ENCODE measurements at places on chromosomes 16 and 17.
A peak's percentile ranks its signal among the peaks of the same experiment; 100 is the strongest.

- DNase-seq = no peak
Measured at GRCh38 chr16:81586417-81586816, 141.8 kb downstream of the CMIP start.

DNA sequence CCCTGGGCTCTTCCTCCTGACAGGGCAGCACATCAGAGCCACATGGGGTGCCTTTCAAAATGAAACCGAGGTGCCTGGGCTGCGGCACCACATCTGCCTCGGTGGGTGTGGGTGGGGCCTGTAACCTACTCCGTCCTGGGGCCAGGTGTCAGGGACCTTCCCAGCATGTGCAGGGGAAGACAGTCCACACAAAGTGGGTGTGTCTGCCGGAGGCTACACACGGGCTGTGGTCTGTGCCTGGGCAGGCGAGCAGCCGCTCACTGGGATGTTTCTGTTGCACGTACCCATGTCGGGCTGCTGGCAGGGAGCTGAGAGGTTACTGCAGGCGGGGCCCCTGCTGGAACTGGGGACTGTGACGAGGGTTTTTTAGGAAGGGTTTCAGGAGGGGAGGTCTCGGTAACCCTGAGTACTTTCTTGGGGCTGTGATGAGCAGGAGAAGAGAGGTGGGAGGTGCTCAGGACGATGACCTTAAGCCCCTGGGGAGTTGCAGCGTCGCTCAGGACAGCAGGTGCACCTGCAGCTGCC, 351.2 kb downstream of the SEC14L1 start:
- DNase-seq = peak; percentile 12

DNA sequence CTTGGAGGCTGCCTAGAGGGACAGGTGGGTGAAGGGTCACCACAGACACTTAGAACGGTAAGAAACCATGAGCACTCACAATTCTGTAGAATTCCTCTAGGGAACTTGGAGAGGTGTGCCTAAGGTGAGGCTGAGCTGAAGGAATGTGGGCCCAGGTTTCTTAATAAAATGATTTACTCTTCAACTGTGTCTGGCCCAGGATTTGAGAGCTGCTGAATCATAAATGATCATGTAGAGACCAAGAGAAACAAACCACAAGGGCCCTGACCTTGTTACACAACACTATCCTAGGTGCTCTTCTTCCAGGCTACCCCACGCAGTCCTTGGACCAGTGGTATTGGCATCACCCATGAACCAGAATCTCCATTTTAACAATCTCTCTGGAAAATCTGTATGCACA, 27.7 kb downstream of the ZNF18 start:
- DNase-seq = no peak

GRCh38 chr17:17513626-17514025, 17.4 kb upstream of the RASD1 start:
- no peak for DNase-seq

- no peak for DNase-seq
Measured at GRCh38 chr17:11565591-11565990, 32.7 kb upstream of the DNAH9 start.

- no peak for DNase-seq
Measured at GRCh38 chr17:83103200-83103942, 24.0 kb downstream of the METRNL start.

- no peak for DNase-seq
Measured at GRCh38 chr17:2883544-2884213, 87.4 kb downstream of the RAP1GAP2 start.

DNA sequence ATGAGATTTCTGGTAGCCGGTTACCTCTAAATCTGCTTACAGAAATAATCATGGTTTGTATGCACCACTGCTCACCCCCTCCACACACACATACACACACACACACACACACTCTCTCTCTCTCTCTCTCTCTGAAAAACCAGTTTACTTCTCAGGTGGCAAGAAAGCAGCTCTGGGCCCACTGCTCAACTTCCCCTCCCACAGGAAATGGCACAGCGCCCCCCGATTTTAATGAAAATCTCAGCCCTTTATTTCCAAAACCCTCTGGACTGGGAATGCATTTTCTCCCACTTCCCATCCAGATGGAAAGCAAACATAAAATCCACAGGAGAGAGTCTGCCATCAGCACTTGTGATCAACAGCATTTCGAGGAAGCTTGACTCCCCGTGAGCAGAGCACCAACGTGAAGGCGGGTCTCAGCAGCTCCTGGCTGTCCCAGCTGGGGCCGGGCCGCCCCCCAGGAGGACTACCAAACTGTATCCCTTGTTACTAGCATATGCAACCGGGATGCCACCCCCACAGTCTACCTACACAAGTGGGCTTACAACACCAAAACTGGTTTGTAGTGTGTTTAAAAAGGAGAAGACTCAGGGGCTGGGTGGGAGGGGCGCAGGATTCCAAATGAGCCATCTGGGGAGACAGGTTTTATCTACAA, 121.1 kb downstream of the SLC39A11 start:
- DNase-seq = no peak

DNA sequence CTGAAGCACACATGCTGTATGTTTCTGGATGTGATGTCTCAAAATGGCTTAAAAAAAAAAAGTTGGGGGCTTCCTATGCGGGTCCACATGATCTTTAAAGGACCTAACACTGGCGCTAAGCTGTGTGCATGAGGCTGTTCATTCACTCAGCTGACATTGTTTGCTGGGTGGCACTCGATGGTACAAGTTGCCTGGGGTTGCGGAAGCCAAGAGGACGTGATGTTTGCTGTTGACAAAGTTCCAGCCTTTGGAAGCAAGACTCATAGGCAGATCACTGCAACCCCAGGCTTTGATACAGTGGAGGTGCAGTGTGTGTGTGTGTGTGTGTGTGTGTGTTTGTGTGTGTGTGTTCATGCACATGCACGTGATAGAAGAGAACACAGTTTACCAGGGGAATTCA, 29.5 kb upstream of the DNAI2 start:
- no peak for DNase-seq

DNA sequence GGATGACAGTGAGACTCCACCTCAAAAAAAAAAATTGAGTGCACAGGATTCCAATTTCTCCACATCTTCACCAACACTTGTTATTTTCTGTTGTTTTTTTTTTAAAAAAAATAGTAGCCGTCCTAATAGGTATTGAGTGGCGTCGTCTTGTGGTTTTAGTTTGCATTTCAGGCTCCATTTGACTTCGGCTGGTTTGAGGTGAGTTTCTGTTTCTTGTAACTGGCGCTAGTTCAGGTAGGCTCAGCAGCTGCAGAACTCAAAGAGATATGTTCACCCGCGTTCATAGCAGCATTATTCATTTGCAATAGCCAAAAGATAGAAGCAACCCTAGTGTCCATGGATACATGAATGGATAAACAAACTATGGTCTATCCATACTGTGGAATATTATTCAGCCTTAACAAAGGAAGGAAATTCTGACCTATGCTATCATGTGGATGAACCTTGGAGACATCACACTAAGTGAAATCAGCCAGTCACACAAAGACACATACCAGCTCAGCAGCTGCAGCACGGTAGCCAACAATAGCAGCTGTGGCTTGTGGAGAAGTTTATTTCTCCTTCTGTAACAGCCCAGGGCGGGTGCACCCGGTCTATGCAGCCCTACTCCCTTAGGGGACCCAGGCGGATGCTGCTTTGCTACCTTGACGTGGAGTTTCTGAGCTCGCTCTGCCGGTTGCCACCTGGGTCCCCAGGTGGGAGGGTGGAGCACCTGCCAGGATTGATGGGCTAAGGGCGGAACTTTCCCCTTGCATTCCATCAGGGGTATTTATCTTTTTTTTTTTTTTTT, 44.9 kb downstream of the TMEM235 start:
- DNase-seq = no peak

DNA sequence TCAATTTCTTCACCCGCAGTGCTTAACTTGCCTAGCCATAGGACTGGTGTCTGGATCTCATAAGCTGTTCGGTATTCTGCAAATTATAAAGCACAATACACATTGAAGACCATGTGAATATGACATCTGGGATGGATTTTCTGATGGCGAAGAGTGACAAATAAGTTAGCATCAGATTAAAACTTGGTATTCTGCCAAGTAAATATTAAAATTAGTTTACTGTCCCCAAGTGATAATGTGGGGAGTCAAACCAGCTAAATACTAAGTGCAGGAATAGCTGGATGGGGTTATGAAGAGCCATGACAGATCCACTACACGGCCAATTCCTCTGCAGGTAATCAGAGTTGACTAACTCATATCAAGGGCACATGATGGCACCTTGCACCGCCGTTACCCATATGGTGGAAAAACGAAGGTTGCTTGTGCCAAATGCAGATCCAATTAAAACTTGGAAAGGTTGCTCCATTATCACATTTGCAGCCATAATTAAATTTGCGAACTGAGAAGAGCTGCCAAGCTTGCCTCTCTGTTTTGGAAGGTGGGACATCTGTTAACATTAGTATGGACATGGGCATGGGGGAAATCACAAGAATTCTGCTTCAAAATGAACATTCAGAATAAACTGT, 114.9 kb upstream of the TOM1L1 start:
- DNase-seq = no peak

DNA sequence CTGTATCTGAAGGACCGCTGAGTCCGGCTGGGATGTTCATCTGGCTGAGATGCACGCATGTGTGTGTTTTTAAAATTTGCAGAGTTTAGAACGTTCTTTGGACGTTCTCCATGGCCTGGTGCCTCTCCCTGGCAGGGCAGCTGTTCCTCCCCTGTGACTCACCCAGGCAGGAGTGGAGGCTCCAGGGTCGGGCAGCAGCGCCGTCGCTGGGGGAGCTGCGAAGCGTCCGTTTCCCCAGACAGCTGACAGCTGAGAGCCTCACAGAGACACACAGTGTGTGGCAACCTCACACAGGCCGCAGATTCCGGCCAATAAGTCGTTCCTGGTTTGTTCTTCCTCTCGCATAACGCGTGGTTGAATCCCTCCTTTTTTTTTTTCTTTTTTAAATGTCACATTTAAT, 80.6 kb downstream of the OR1D5 start:
- DNase-seq = peak; percentile 88

DNA sequence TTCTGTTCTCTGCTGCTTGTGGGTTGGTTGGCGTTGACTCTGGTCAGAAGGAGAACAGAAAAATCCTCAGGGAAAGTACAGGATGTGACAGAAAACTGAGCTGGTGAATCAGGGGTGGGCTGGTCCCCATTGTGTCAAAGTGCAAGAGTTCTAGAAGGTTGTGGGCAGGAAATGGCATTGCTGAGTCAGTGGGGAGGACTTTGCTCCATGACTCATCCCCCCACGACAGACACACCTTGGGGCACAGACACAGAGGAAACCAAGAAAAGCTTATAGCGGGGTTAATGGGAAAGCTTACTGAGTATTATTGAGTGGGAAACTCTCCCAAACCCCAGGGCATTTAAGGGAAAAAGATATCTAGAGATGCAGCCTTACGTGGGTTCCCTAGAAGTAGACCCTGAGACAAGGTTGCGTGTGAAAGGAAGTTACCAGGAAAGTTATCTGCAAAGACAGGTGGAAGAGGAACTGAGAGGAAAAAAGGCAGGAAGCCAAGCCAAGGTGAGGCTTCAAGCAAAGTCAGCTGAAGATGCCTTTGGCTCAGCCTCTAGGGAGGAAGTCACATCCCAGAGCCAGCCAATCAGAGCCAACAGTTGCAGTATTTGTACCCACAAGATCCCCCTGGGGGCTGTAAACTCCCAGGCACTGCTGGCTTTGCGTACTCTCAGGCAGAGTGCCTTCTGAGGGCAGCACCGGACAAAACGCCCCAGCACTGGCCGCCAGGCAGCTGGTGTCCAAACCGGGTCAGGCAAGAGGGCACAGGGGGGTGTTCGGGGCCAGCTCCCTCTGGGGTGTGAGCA, 86.4 kb downstream of the FOXL1 start:
- DNase-seq = no peak

DNA sequence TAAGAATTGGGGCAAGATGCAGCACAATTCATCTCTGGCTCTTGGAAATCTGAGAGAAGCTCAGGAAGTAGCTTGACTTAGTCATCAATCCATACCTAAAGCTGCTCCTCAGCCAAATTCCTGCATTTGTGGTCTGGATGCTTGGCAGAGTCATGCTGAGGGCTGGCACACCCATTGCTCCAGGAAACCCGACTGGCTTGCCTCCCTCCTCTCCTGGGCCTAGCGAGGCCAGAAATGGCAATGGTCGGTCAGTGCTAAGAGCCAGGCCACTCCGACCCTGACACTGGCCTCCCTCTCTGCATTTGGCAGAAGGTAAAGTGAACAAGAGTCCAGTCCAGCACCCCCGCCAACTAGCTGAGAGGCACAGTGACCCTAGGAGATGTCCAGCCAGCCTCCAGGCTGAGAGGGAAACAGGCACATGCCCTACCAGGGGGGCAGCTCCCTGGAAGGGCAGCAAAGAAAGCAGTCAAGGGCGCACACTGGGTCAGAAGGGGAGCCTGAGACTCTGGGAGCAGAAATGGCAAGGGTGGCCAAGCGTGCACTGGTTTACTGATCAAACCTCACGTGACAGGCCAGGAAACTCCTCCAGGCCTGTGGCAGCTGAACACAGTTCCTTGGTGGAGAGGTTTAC, 10.0 kb downstream of the POLDIP2 start:
- no peak for DNase-seq

DNA sequence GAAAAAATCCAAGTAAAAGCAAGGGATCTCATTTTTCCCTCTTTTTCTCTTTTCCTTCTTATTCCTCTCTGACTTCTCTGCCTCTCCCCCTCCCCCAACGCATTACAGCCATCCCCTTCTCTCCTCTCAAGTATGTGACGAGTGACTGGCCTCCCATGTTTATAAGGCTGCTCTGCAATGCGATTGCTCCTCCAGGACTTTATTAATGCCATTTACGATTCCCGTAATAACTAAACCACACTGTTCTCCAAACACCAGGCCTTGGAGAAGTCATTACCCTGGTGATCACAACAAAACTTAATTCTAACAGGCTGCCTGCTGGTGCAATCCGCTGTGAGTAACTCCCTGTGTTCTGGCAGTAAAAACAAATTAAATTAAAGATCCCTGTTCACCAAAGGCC, 88.8 kb downstream of the HS3ST3B1 start:
- DNase-seq = no peak

DNA sequence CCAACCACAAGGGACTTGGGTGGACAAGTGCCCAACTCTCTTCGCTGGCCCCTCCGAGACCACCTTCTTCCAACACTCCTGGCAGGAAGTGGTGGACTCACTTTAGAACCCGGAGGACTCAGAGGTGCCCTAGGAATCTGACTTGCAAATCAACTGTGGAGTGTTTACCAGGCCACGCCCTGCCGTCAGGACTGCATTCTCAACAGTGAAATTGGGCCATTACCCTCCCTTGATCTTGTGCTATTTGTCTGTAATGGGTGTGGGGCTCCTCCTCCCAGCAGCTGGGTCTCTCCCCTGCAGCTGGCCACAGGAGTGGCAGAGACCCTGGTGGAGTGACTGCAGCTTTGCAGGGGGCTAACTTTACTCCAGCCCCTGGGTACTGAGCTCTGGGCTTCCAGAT, 212.2 kb upstream of the RPL38 start:
- DNase-seq = no peak

GRCh38 chr16:28090646-28091377, 27.3 kb upstream of the GSG1L start:
- DNase-seq = no peak

GRCh38 chr17:14298221-14298946, 2.5 kb upstream of the HS3ST3B1 start:
- DNase-seq = no peak

GRCh38 chr17:63824362-63824761, 2.9 kb upstream of the PSMC5 start:
- DNase-seq = no peak

Measured in uterus (tissue), 4 donors.